ENCODE measurements at places on chromosomes 16 and 17.
A peak's percentile ranks its signal among the peaks of the same experiment; 100 is the strongest.

DNA sequence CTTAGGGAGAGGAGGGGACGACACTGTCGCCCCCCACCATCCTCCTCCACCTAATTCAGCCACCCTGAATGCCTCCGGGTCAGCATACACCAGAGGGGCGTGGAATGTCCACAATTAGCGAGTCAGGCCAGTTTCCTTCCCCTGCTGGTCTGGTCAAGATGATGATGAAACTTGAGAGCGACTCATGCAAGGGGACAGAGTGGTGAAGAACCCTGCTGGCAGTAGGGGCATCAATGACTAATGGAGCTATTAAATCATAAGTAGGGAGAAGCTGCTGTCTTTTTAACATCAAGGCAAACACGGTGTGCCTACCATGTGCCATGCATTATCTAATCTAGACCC is 7.2 kb downstream of the SPACA3 start:
- no peak for DNase-seq

DNA sequence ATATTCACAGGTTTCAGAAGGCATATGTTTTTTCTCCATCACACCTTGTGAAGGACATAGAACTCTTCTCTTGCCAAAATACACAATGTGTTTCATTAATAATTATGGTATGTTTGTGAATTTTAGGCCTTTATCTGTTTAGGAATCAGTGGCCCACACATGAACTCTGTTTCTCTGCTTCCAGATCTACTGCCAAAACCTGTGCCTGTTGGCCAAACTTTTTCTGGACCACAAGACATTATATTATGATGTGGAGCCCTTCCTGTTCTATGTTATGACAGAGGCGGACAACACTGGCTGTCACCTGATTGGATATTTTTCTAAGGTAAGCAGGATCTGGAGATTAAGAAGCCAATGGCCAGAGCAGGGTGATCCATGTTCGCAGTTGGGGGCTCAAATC is 26.4 kb downstream of the TAC4 start:
- DNase-seq: no peak

GRCh38 chr16:81473558-81473957 is 28.9 kb downstream of the CMIP start:
- no peak for DNase-seq

GRCh38 chr17:73510981-73511718 is 133.1 kb downstream of the SDK2 start:
- no peak for DNase-seq

GRCh38 chr16:67091906-67092566 is 17.7 kb upstream of the PHAF1 start:
- DNase-seq: no peak

DNA sequence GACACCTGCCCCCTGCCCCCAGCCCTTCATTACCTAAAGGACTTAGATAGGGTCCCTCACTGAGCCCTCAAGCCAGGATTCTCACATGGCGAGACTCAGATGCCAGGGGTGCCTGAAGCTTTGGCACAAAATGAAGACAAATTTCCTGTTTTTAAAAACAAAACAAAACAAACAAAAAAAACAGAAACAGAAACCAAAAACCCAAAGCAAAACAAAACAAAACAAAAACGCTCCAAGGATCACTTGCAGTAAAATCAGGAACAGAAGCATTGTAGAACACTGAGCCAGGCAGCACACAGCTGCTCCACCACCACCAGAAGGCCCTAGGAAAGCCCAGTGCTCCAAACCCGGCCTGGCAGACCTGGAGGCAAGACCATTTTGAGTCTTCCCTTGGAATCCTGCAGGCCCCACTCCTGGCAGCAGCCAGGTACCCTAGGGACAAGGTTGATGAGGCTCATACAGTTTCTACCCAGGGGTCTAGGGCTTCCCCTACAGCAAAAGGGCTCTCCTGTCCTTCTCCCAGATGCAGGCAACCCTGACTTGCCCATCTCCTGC is 20.8 kb downstream of the MYO18A start:
- no peak for DNase-seq

GRCh38 chr17:21276264-21276588 is 8.3 kb upstream of the MAP2K3 start:
- no peak for DNase-seq

DNA sequence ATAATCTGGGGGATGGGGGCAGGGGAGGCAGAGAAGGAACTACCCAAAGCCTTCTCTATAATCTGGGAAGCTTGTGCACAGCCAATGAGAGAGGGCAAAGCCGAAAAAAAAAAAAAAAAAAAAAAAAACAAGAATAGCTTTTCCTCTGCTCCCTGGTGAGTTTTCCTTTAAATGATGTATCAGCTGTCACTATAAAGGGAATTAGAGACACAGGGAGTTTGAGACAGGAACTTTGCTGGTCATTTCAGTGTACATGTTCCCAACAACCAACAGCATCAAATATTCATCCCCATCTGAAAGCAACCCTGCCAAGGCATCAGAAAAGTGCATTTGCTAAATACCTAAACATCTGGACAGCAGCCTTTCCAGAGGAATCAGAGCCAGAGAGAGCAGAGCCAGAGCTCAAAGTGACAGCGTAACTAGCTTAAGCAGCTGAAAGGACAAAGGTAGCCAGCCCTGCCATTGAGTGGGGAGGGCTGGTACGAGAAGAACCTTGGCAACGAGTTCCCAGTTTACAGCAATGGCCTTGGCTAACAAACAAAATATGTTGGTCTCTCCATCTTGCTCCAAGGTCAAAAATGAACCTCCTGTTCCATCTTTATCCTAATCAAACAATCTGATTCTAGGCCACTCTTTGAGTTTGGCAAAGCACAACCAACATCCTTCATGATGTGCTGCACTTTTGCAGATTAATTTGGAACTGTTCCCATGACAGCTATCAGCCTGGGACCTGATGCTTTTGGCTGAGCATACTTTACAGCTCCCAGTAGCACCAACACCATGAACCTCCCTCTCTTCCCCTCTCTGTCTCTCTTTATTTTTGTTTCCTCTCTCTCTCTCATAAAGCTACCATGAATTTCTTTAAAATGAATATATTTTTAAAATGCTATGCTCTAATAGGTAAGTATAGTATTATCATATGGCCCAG is 143.7 kb upstream of the GNAO1 start:
- DNase-seq: no peak

- DNase-seq: no peak
These were observed at the start of gene SGCA for GRCh38 chr17:50165867-50166517. TSS of gene SGCA (plus strand) at chr17:50166005. CDS start at chr17:50166041, 36 bp downstream.

GRCh38 chr17:50944054-50944901 is 78.1 kb upstream of the TOB1 start:
- peak; percentile 89 for DNase-seq

DNA sequence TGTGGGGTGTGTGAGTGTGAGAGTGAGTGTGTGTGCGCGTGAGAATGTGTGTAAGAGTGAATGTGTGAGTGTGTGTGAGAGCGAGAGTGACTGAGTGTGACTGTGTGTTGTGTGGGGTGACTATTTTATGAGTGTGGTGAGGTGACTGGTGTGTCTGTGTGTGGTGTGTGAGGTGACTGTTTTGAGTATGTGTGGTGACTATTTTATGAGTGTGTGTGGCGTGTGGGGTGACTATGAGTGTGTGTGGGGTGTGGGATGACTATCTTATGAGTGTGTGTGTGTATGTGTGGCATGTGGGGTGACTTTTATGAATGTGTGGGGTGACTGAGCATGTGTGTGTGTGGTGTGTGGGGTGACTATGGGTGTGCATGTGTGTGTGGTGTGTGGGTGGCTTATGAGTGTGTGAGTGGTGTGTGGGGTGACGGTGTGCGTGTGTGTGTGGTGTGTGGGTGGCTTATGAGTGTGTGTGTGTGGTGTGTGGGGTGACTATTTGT is 152.9 kb upstream of the PLCG2 start:
- DNase-seq: no peak

GRCh38 chr16:76654088-76654820 is 377.1 kb downstream of the CNTNAP4 start:
- no peak for DNase-seq

Measured in tibial artery (tissue), 4 donors.